Activated CD4-positive, alpha-beta T cell treated with anti-CD3 and anti-CD28 coated beads, Interleukin-2, Interleukin-6, amounts not matched to agents 100 ng/mL and 50 ng/mL, durations not matched to agents 16 hours and 8 hours (primary cell): ENCODE measurements at places on chromosomes 1 and 21.

GRCh38 chr1:16677552-16678431 lies 11.0 kb upstream of the RNU1-3 start:
- DNase-seq = peak; percentile 80

DNA sequence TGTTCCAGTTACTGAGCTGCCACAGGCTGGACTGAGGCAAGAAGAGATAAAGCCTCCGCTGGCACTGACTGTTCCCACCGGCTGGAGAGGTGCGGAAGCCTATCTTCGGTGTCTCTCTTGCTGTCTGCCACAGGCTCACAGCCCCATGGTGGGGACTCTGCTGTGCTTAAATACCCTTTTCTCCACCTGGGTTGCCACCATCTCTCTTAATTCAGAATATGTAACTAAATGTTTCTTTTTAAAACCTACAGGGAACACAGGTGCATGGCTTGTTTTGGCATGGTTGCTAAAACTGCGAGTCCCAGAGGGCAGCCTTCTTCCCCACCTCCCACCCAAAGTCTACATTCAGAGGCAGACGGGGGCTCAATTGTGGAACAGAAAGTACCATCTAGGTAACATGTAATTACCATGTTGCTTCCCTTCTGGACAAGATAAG lies 8.1 kb upstream of the LBR start:
- no peak for DNase-seq

DNA sequence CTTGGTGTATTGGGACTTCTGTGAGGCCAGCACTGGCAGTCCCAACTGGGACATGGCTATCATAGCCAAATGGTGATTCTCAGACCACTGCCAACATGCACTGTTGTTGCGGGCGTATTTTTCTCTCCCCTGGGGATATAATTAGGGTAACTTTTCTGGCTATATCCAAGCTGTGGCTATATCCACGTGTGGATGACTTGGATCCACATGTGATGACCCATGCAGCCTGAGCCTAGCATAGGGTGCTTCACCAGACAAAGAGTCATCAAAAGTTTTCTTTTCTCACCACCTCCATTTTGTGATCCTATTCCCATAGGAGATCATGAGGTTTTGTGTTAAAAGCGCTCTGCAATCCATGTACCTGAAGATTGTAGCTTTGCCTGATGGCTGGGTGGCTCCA lies 51.2 kb upstream of the CSF3R start:
- DNase-seq = no peak

GRCh38 chr1:151458802-151459330 lies 428 bp downstream of the POGZ start:
- DNase-seq = peak; percentile 59

DNA sequence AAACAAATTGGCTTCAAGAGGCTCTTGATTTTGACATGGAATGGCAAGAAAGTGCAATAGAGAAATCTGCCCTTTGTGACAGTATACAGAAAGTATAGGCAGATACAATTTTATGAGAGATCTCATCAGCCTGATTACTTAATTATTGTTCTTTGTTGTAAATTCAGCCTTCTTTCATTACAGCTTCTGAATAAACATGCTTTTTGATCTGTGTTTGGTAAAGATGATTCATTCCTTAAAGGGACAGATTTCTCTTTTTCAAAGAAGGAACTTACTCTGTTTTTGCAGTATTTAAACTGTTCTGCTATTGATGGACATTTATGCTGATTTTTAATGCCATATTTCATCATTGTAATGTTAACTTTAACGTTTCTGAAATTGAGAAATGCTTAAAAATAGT lies 13.7 kb upstream of the MPC2 start:
- DNase-seq = no peak

GRCh38 chr1:44584167-44584566 lies 90.1 kb downstream of the TMEM53 start:
- DNase-seq = no peak

DNA sequence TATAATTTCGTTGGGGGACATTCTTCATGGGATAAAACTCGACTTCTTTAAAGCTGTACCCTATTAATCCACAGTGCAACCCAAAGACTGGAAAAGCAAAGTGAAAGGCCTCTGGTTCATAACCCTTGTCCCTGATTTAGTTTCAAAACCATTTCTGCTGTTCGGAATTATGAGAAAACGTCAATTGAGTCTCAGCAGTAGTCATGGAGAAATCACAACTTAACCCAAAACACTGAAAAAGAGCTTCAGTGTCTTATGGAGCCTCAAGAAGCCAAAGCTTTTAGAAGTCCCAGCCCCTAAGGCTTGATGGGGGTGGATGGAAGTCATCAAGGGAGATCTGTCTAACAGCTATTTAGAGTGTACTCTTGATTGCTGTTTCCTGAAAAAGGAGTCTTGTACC lies 73.5 kb upstream of the VCAM1 start:
- DNase-seq = no peak

- DNase-seq = no peak
Measured at GRCh38 chr1:232561381-232561780, 68.6 kb downstream of the SIPA1L2 start.

- no peak for DNase-seq
Measured at GRCh38 chr1:83060651-83061390, 938.1 kb downstream of the TTLL7 start.

GRCh38 chr1:29279406-29279805 lies 43.1 kb downstream of the PTPRU start:
- DNase-seq = no peak

- DNase-seq = no peak
Measured at GRCh38 chr1:8398086-8398485, 80.2 kb downstream of the SLC45A1 start.

DNA sequence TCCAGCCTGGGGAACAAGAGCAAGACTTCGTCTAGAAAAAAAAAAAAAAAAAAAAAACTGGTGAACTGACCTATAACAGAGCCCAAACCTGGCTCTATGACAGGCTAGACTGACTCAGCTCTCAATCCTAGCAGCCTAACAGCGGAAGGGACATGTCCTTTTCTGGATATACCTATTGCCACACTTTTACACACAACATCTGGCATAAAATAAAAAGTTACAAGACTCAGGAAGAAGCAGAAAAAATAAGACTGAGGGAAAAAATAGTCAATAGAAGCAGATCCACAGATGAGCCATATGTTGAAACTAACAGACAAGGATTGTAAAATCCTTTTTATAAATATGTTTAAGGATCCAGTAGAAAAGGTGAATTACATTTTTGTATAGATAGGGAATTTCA lies 57.5 kb upstream of the IPO9 start:
- DNase-seq = no peak

DNA sequence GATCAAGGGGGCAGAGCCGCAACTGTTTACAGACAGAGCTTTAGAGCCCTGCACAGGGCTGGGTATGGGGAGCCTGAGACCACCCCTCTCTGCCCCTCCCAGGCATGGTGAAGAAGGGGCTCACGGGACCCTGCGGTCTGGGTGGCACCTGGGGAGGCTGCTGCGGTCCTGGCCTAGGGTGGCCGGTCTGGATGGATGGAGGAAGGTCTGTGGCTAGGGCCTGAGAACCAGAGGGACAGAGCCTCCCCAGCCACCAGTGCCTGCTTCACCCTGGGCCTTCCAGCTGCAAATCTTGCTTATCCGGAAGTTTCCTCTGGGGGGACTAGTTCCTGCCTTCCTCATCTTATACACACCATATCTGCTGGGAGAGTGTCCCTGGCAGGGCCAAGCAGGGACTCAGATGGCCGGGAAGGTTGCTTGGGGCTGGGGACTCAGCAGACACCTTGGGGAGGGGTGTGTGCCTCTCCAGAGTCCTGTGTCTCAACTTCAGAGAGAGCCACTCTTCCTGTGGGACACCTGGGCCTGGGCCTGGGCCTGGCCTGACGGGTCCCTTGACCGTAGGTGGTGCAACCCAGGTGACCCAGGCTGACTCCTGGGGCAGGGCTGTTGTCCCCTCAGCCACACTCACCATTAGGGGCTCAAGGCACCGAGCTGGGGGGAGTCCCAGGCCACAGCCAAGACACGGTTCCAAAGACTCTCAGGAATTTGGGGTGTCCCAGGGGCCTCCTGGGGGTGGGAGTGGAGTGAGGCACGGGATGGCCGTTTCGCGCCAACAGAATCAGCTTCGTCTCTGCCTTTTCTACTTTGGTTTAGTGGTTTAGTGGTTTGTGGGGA lies 52.0 kb upstream of the ACTRT2 start:
- DNase-seq = no peak

GRCh38 chr1:101064697-101065096 lies 39.1 kb upstream of the DPH5 start:
- DNase-seq = no peak

DNA sequence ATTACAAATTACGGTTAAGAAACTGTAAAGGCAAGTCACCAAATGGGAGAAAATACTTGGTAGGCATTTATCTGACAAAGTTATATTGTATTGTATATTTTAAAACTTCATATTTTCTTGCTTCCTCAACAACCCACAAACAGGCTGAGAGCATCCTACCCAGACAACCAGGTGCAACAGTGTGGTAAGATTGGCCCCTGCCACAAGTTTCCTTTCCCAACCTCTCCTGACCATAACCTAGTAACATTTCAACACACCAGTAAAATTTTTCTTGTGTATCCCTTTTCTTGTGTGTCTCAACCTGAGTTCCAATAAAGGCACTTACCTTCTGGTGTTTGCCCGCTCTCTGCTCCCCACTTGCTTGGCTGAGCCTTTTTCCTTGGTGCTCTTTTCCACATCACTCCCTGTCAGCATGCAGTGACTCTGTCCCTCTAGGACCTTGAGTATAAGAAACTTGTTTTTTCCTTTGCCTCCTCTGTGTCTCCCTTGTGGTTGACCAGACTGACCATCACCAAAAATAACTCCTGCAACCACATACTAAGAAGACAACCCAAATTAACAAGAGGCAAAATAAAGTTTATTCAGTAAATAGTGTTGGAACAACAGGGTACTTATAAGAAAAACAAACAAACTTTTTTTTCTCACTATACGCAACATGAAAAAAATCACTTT lies 40.9 kb downstream of the FCRL3 start:
- no peak for DNase-seq

DNA sequence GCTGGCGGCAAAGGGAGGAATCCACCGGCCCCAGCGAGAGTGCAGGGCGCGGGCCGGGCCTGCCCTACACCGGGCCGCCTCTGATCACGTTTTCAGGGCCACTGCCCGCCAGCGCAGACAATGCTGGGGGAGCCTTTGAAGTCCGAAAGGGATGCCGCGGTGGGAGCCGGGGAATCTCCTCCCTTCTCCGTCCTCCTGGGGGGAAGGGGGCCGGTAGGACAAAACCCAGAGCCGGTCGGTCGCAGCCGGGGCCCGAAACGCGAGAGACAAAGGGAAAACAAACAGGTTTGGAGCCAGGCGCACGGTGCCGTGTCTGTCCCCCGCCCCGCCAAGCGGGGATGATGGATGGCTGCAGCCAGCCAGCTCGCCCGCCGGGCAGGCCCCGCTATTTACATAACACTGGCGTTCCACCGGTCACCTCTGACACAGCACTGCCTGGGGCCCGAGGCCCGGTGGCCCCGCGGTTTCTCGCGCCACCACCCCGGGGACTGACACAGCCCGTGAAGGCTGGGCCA lies 92.0 kb downstream of the CASZ1 start:
- no peak for DNase-seq

- no peak for DNase-seq
Measured at GRCh38 chr1:158113759-158114127, 67.0 kb upstream of the CD1D start.

DNA sequence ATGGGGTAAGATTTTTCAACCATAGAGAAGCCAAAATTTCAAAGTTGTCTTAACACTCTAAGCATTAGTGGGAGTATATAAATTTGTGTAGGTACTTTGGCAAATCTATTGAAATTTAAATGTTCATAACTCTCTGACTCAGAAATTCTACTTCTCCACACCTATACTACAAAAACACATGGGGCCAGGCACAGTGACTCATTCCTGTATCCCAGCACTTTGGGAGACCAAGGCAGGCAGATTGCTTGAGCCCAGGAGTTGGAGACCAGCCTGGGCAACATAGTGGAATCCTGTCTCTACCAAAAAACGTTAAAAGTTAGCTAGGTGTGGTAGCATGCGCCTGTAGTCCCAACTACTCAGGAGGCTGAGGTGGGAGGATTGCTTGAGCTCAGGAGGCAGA lies 41.3 kb upstream of the RAVER2 start:
- DNase-seq = no peak
